Fibroblast of lung (primary cell): ENCODE measurements at places on chromosomes 5 and 9.

DNA sequence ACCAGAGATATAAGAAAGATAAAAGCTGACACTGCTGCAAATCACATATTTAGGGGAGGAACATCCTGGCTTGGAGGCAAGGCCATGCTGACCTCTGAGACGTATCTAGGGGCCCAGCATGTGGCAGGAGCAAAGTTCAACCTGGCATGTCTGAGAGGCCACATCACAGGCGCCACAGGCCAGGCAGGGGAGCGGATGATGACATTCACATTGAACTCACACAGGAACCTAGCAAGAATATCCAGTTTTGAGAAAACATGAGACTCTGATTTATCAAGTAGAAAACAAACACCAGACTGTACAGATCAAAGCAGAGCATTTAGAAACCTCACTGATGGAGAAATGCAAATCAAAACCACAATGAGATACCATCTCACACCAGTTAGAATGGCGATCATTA is 64.2 kb upstream of the STK32A start:
- DNase-seq: peak; percentile 39

DNA sequence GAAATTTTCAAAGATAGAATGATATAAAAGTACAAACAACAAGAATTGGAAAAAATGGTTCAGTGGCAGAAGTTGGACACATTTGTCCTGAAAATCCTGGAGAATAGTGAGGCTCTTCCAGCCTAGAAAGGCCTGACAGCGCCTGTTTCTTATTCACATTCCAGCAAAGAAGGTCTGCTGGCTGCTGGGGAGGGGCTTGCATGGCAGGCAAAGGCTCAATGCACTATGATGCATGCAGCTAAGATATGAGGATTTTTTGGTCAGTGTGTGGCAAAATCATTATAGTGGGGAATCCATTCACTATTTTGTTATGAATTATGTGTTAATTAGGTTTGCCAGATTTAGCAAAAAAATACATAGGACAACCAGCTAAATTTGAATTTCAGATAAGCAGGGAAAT is 243.9 kb upstream of the SLC30A5 start:
- DNase-seq: no peak

GRCh38 chr5:110651507-110651906 is 75.0 kb downstream of the TMEM232 start:
- DNase-seq: peak; percentile 59

- DNase-seq: no peak
These were observed 474.2 kb upstream of the RIOK2 start for GRCh38 chr5:97657239-97657638.

GRCh38 chr9:125536167-125536772 is 170.7 kb downstream of the MAPKAP1 start:
- DNase-seq: no peak

DNA sequence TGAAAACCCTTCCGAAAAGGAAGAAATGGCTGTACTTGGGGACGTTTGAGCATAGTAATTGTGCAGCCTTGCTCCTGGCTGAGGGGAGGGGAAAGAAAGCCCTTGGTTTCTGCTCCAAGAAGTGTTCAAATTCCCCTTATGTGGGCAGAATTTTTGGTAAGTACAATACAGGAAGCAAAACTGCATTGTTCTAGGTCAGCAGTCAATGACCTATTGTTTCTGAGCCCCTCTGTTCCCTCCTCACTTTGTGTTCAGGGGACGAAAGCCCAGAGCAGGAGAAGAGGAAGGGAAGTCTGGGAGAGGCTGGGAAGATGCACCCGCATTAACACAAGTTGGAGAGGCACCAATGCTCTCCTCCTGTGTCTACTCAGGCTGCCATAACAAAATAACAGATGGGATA is 11.9 kb downstream of the BASP1 start:
- no peak for DNase-seq

DNA sequence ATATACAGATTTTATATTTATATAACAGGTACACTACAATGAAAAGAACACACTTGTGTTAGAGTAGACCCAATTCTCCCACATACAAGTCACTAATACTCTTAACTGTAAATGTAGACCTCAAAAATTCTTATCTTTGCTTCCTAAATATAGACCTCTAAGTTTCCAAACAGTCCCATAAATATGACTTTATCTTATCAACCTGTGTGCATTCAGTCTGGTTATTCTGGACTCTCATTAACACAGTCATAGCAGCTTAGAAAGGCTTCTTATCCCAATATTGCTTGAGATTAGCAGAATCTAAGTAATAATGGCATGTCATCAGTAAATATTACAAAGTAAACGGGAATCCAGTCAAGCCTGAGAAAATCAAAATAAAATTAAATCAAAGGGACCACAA is 161.1 kb downstream of the FBXL17 start:
- DNase-seq: no peak

DNA sequence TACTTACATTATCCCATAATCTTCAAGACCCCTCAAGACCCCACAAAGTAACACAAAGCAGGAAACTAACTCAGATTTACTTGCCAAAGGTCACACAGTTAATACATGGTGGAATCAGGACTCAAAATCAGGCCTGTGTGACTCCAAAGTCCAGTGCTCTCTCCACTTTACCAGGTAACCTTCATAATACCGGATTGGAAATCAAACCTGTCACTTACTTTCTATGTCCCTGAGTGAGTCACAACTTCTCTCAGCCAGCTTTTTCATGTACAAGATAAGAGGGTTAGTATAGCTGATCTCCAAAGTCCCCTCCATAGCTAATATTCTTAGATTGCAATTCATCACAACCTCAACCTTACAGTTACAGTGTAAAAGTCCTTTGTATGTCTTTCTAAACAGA is 17.1 kb downstream of the STRBP start:
- DNase-seq: no peak

DNA sequence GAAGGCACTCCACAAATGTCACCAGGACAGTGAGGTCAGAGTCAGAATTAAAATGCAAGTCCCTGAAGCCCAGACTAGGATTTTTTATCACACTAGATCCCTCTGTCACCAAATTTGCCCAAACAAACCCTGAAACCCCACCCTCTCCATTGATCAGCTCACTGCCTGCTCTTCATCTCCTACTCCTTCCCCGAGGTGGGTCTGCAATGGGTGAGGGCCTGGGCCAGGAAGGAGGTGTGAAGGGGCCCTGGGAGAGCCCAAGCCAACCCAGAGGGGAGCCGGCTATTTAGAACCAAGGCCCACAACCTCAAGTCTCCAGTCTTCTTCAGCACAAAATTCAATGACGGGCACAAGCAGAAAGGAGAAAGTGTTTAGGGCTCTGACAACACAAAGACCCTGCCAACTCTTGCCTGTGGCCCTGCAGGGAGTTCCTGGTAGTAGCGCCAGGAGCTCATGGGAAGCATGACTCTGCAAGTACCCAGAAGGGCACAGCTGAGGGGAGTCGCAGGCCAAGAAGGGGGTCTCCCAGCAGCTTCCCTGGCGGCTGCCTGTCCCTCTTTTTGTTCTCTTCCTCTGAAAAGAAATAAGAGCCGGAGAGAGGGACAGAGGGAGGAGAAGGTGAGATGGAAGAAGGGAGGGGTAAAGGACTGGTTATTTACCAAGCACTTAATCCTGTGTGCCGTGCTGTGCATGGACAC is 5.5 kb downstream of the FOXI1 start:
- DNase-seq: no peak

DNA sequence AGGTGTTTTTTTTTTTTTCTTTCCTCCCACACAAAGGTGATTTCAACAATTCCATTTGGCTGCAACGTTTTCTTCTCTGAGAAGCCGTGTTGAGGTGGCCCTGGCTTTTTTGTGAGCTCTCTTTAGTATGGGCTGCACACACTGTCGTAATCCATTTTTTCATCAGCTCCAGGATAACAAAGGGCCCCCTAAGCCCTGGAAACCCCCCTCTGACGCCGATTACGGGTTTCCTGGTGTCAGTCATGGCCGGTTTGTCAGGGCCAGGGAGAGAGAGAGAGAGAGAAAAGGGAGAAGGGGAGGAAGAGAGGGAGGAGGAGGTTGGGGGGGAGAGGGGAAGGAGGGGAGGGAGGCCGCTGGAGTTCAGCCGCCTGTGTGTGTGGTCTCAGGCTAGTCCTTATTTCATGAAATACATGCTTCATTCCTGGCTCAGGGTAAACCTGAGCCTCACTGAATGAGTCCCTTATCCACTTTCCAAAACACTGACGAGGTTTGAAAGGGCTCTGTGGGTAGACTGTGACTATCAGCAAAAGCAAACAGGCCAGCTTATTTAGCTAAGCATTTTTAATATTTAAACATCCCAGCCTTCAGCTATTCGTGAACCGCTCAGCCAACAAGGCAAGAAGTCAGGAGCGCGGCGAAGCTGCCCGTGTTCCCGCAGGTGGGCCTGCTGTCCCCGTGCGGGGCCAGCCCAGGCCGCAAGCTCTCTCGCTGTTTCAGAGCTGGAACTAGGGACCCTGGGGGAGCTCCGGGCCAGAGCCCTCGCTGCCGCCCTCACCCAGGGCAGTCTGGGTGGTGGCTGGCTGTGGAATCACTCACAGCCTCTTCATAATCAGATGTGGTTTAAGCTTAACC is 172.8 kb downstream of the ERCC6L2 start:
- DNase-seq: peak; percentile 14

GRCh38 chr5:154202379-154203260 is 12.1 kb downstream of the GALNT10 start:
- no peak for DNase-seq

DNA sequence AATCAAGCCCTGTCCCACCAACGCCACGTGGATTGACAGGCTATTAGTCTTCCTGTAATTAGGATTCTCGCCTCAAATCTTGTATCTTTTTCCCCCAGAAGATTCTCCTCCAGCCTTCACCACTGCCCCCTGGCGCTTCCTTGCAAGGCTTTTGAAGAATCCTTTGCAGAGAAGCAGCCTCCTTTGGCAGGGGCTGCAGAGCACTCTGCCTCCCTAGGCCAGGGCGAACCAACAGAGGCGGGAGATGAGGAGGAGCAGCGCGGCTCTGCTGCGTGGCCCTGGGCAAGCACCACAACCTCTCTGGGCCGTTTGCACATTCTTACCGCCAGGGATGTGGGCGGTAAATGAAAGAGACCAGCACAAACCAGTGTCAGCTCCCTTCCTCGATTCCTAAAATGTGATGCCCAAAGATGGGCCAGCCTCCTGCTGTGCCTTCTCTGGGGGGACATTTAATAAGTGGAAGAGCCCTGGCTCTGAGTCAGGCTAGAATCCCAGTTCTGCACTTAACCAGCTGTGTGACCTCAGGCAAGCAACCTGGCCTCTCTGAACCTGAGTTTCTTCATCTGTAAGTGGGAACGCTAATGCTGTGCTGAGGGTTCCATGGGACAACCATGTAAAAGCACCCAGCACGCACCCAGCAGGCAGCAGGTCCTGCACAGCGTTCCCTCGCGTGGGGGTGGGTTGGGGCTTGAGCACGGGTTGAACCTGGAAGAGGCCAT is 128.6 kb downstream of the KCNIP1 start:
- DNase-seq: no peak

- no peak for DNase-seq
These were observed 232.9 kb downstream of the GOLPH3 start for GRCh38 chr5:31941151-31941755.

DNA sequence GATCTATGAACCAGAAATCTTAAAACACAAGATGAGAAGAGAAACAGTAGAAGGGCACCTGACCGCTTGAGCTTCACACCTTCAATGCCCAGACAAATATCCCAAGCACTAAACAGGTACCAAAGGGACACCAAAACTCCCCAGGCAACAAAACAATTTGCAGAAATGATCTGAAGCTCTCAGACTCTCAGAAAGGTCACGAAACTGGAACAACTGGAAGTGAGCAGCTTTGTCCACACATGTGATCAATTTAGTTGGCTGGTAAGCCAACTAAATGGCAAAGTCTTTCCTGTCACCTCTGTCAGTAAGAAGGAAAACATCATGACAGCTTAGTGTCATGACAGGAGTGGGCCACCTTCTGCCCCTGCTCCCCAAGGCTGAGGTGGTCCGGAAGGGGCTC is 4.1 kb downstream of the IPPK start:
- DNase-seq: no peak

GRCh38 chr9:106797299-106797698 is 65.7 kb upstream of the ZNF462 start:
- DNase-seq: no peak

GRCh38 chr5:33934176-33934575 is 2.0 kb upstream of the RXFP3 start:
- peak; percentile 56 for DNase-seq

GRCh38 chr5:150577378-150578139 is 62.9 kb upstream of the SYNPO start:
- DNase-seq: no peak

DNA sequence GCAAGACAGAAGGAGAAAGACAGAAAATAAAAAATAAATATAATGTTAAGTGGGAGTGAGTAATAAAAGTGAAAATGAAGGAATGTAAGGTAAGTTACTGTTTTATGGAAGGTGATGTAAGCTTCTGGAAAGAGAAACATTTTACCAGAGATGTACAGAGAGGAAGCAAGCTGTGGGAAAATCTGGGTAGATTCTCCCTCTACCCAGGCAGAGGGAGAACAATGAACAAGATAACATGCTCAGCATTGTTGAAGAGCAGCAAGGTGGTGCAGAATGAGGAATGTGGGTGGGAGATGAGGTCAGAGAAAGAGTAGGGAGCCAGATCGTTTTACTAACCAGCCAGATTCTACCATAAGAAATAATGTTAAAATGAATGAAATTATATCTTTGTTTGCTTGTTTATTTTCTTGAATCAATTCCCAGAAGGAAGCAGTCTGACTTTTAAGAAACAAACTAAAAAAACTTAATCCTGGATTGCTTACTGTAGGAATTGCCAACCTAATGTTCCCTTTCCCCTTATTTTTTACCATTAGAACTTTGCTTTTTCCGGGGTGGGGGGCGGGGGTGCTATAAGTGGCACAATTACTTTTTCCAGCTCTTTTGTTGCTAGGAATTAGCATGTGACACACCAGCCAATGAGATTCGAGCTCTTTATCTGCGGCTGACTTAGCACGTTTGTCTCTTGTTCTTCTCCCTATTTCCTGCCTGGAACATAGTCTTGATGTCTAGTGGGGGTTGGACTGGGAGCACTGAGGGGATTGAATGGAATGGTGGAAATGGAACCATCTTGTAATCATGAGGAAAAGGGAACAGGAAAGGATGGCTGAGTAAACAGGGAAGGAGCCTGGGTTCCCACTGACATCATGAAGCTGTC is 356.7 kb downstream of the TMEM167A start:
- DNase-seq: no peak

GRCh38 chr9:38166501-38166900 is 97.5 kb upstream of the SHB start:
- DNase-seq: no peak

GRCh38 chr5:35919191-35919590 is 19.2 kb downstream of the CAPSL start:
- DNase-seq: peak; percentile 94

DNA sequence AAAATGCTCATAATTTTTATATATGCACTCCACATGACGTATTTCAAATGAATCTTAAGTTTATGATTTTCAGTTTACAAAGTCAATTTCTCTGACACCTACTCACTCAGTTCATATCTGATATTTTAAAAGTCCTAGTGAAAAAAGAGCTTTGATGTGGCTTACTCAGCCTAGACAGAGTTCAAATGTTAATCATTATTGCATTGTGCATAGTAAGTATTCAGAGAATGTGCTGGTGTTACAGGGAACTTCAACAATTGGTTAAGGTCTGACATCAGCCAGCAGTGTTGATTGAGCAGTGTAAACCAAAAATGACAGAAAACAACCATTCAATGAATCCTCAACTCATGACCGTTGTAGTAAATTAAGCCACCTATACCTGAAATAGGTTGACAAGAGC is 147.2 kb upstream of the LHFPL2 start:
- DNase-seq: peak; percentile 70

GRCh38 chr5:109533751-109534272 is 124.0 kb upstream of the PJA2 start:
- DNase-seq: peak; percentile 65
